GM23338 (cell line): ENCODE measurements at places on chromosomes 12 and 14. TPM values are rescaled to one million over a fixed set of nuclear protein-coding genes. Genes with fewer than 3 reads are reported as not detected.
A peak's percentile ranks its signal among the peaks of the same experiment; 100 is the strongest.

ACTR6 gene
- total RNA-seq, result 30.1 and 44.7 TPM in 2 replicates

- H3K4me3 ChIP-seq, result 0 out of 2 replicates have a peak overlapping the region, but pooled peaks have one; percentile 32
- H3K36me3 ChIP-seq, result no peaks in the 10 kb centered on the region
- no peaks in the 10 kb centered on the region for H3K27me3 ChIP-seq
These were observed 22.0 kb upstream of the NUDT14 start for GRCh38 chr14:105203057-105203531.

DNA sequence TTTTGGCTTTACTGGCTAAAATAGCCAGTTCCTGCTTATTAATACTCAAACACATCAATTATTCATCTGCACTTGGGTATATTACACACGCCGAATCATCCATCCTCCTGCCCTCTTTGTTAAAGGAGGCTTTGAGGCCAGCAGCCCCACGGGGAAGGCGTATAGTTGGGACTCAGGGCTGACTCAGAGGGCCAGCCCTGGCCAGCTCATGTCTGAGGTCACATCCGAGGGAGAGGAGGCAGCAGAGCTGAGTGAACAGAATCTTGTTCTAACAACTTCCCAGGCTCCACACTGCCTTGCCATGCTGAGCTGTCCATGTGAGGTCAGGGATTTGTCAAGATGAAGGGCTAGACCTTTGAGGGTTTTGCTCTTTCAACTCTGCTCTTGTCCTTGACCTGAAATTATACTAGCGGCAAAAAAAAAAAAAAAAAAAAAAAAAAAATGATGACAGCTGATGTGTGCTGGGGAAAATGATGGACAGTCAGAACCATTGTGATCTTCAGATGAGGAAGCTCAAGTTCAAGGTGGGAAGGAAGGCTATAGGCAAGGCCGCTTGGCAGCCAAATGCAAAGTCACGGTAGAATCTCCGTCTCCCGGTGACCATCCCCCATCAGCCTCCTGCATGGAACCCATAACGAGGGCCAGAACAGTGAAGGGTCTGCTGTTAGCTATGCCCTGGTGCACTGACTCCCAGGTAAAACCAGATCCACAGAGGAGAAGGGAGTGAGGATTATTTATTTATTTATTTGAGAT, 12.5 kb upstream of the MARK3 start:
- no peak overlapping the region for H3K4me3 ChIP-seq
- peak; percentile 24 for DNase-seq
- H3K27me3 ChIP-seq, result no peaks in the 10 kb centered on the region
- H3K27ac ChIP-seq, result no peak overlapping the region

- no peaks in the 10 kb centered on the region for H3K4me1 ChIP-seq
- H3K27ac ChIP-seq, result no peak overlapping the region
- no peaks in the 10 kb centered on the region for H3K36me3 ChIP-seq
- H3K27me3 ChIP-seq, result no peaks in the 10 kb centered on the region
These were observed 688.0 kb downstream of the VRK1 start for GRCh38 chr14:97485201-97485600.

CLEC4E gene
- total RNA-seq, result not detected in 2 replicates

DNA sequence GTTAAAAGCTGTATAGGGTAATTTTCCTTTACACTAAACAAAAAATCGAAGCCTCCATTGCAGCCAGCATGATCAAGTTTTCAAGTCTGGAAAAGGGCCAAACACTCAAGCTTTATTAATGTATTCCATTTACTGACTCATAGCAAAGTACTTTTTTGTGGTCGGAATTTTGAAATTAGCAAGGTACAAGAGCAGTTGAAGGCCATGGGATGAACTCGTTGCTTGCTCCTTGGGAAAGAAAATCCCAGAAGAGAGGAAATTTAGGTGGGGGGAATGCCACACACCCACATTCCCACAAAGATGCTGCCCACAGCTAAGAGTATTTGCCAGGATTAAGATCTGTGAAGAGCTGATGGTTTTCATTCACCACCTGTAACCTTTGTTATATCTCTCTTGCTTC, 333.7 kb downstream of the EGLN3 start:
- no peak for DNase-seq
- no peak overlapping the region for H3K4me3 ChIP-seq
- H3K27ac ChIP-seq, result no peak overlapping the region
- H3K36me3 ChIP-seq, result no peaks in the 10 kb centered on the region
- no peaks in the 10 kb centered on the region for H3K27me3 ChIP-seq

GRCh38 chr12:25784669-25785068, 173.8 kb upstream of the RASSF8 start:
- H3K4me3 ChIP-seq, result no peak overlapping the region
- 0 out of 2 replicates have a peak, but pooled peaks cover 3% of the 10 kb centered on the region for H3K4me1 ChIP-seq
- H3K27ac ChIP-seq, result no peak overlapping the region
- DNase-seq, result no peak
- H3K27me3 ChIP-seq, result no peaks in the 10 kb centered on the region

RAPGEF3 gene
- 10.4 and 11.8 TPM in 2 replicates for total RNA-seq

GRCh38 chr14:93133464-93133863, 17.7 kb upstream of the ITPK1 start:
- no peaks in the 10 kb centered on the region for H3K36me3 ChIP-seq
- H3K27ac ChIP-seq, result no peak overlapping the region
- no peaks in the 10 kb centered on the region for H3K4me1 ChIP-seq
- no peak overlapping the region for H3K4me3 ChIP-seq
- H3K27me3 ChIP-seq, result no peaks in the 10 kb centered on the region

DNA sequence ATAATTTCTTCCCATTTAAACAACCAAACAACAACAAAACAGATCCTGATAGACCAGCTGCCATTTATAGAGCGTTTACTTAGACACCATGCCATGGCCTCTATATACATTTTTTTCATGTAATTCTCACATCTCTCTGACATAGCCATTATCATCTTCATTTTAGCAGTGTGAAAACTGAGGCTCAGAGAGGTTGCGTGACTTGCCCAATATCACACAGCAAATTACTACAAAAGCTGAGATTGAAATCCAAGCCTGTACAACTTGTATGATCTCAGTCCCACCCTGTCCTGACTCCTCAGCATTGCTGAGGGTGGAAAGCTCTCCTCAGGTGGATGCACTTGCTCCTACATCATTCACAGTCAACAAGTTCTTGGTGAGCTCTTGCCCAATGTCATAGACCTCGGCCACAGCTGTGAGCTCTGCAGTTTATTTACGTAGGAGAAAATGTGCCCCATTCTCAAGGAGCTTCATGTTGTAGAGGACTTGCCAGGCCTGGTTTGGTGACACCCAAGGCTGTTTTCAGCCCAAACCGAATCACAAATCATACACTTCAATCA, 55.5 kb downstream of the CRACR2A start:
- H3K36me3 ChIP-seq, result no peaks in the 10 kb centered on the region
- no peak for DNase-seq
- H3K4me1 ChIP-seq, result no peaks in the 10 kb centered on the region
- no peak overlapping the region for H3K4me3 ChIP-seq
- H3K27me3 ChIP-seq, result no peaks in the 10 kb centered on the region

- H3K4me1 ChIP-seq, result peaks cover 17% of the 10 kb centered on the region
- H3K27ac ChIP-seq, result no peak overlapping the region
- H3K36me3 ChIP-seq, result no peaks in the 10 kb centered on the region
- DNase-seq, result no peak
- no peak overlapping the region for H3K4me3 ChIP-seq
- H3K27me3 ChIP-seq, result no peaks in the 10 kb centered on the region
These were observed 22.9 kb upstream of the RASSF8 start for GRCh38 chr12:25935355-25936144.

- H3K36me3 ChIP-seq, result no peaks in the 10 kb centered on the region
- peaks cover 12% of the 10 kb centered on the region for H3K4me1 ChIP-seq
- H3K4me3 ChIP-seq, result no peak overlapping the region
- peak; percentile 74 for DNase-seq
These were observed 17.9 kb upstream of the PTGR2 start for GRCh38 chr14:73833530-73834260.

DNA sequence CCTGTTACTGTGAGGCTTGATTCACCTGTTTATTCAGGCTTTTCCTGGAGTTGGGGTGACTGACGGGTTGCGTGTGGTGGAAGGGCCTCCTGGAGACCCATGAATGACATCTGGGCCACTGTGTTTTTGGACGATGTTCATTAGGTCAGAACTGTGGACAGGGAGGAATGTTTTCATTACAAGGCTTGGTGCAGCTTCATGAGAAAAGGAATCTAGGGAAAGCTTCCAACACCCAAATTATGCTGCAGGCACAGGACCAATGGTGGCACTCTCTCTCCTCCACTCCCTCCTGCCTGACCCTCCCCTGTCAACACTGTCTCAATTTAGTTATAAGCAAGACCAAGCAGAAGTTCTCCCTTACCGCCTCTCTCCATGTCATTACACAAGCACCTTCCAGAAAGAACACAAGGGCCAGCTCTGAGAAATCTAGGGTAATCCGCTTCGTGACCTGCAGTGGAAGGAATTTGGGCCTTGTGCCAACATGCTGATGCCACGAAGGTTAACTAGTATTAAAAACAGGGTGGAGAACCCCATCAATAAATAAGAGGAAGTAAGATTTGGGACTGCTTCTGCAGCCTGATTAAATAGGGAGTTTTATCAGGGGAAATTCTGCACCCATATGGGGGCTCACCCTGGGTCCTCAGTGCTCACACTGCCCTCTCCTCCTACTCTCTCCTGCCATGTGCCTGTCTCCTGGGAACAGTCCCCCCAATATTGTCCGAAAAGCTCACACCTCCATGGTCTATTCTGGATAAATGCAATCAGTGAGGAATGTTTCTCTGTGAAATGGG, 200.3 kb downstream of the KTN1 start:
- no peak for DNase-seq
- no peak overlapping the region for H3K27ac ChIP-seq
- no peaks in the 10 kb centered on the region for H3K4me1 ChIP-seq
- H3K27me3 ChIP-seq, result no peaks in the 10 kb centered on the region
- H3K4me3 ChIP-seq, result no peak overlapping the region

DNA sequence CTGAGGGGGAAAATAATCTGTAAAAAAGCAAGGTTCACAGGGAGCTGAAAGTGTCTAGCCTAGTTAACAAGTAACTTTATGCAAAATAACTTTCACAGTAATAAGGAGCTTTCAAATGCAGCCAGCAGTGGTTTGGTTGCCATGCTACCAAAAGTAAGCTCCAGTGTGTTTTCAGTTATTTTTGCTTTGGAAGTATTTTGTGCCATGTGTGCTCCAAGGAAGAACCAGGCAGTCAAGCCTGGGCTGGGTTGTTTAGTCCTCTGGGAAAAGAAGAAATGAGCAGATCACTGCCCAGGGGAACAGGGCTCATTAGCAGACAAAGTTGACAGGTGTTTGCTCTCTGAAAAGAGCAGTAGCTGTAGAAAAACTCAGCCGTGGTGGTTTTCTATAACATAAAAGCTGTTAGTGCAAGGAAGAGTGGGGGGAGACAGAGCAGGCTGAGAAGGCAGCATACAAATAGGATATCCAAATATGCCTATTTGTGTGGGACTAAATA, 92.8 kb upstream of the TMTC2 start:
- H3K27me3 ChIP-seq, result no peaks in the 10 kb centered on the region
- no peaks in the 10 kb centered on the region for H3K36me3 ChIP-seq
- H3K4me1 ChIP-seq, result no peaks in the 10 kb centered on the region
- H3K4me3 ChIP-seq, result no peak overlapping the region
- no peak overlapping the region for H3K27ac ChIP-seq

DNA sequence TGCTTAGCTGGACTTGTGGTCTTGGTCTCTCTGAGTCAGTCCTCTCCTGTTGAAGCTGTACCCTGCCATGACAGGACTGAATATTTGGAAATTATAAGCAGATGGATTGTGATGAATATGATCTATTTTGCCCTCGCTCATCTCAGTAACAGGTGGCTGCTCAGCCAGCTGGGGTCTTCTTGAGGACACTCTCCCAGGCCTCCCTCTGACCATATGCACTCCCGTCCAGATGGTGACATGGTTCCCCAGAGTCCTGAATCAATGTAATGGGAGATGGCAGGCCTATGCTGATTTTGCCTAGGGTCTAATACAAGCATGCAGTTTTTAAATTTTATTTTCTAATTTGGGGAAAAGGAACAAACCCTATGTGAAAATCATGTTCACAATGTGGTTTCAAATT, 63.1 kb upstream of the TRHDE start:
- H3K4me3 ChIP-seq, result no peak overlapping the region
- no peaks in the 10 kb centered on the region for H3K36me3 ChIP-seq
- peaks cover 38% of the 10 kb centered on the region for H3K4me1 ChIP-seq
- no peak overlapping the region for H3K27ac ChIP-seq

DNA sequence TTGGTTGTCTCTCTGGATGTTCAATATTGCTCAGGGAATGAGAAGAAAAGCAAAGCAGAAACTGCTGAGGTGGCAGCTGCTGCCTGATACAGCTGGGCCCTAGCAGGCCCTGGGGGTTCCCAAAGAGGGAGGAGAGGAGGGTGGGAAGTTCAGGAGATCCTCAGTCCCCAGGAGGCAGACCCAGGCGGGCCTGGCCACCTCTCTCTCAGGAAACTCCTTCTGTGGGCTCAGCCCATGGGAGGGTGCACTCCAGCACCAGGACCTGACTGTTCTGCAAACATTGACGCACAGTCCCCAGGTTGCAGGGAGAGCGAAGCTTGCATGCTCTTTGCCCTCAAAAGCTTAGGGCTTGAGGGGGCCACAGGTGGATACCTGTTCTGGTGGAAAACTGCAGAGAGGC, 29.6 kb downstream of the IRF2BPL start:
- H3K36me3 ChIP-seq, result no peaks in the 10 kb centered on the region
- H3K27me3 ChIP-seq, result no peaks in the 10 kb centered on the region
- H3K4me1 ChIP-seq, result peaks cover 41% of the 10 kb centered on the region
- H3K27ac ChIP-seq, result no peak overlapping the region

HOMEZ gene
- 4.5 and 5.3 TPM in 2 replicates for total RNA-seq

DNA sequence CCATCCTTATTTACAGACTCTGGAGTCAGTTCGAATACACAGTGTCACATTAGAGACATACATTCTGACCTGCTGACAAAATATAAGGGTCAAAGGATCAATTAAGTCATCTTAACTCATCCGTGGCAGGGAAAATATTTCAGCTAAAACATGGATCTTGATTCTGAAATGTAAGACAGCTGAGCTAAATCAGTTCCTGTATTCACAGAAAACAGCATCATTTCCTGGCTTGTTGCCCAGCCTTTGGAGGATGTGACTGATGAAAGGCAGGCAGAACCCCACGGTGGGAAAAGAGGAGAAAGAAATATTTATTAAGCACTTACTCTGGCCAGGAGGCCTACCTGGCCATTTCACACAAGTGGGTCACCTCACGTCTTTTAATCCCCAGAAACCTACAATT, 101.9 kb downstream of the GAS2L3 start:
- H3K27ac ChIP-seq, result no peak overlapping the region
- H3K27me3 ChIP-seq, result no peaks in the 10 kb centered on the region
- no peak for DNase-seq
- no peak overlapping the region for H3K4me3 ChIP-seq
- no peaks in the 10 kb centered on the region for H3K36me3 ChIP-seq

RPGRIP1 gene
- 0.93 and 1.6 TPM in 2 replicates for total RNA-seq

SLC6A15 gene
- 22.9 and 27.9 TPM in 2 replicates for total RNA-seq

- no peak overlapping the region for H3K4me3 ChIP-seq
- H3K27ac ChIP-seq, result no peak overlapping the region
- H3K4me1 ChIP-seq, result no peaks in the 10 kb centered on the region
- H3K27me3 ChIP-seq, result no peaks in the 10 kb centered on the region
These were observed 422.9 kb downstream of the SNAPC1 start for GRCh38 chr14:62185078-62185477.
